ENCODE measurements at places on chromosomes 11 and 22.

DNA sequence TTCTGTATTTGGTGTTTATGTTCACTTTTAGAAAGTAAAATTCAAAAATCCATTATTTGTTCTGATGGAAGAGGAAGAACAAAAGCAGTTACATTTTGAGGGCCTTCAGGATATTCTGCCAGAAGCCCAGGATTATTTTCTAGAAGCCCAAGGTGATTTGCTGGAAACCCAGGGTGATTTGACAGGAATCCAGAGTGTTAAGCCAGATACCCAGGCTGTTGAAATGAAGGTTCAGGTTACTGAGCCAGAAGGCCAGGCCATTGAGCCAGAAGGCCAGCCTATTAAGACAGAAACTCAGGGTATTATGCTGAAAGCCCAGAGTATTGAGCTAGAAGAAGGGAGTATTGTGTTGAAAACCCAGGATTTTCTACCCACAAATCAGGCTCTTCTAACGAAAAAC is 33.1 kb downstream of the CCDC15 start:
- H3K27ac ChIP-seq = no peak overlapping the region
- H3K4me1 ChIP-seq = no peaks in the 10 kb centered on the region
- no peak for DNase-seq
- peaks cover 38% of the 10 kb centered on the region for H3K36me3 ChIP-seq

DNA sequence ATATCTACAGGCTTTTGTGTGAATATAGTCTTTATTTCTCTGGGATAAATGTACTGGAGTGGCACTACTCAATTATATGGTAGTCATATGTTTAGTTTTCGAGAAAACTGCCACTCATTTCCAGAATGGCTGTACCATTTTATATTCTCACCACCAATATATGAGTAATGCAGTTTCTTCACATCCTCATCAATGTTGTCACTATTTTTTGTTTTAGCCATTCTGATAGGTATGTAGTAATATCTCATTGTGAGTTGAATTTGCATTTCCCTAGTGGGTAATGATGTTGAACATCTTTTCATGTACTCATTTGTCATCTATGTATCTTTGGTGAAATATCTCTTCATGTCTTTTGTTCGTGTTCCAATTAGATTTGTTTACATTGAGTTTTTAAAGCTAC is 18.0 kb downstream of the ACRV1 start:
- no peak overlapping the region for H3K4me3 ChIP-seq
- no peaks in the 10 kb centered on the region for H3K27me3 ChIP-seq
- no peak for DNase-seq
- H3K36me3 ChIP-seq = peaks cover 76% of the 10 kb centered on the region
- peaks cover 8% of the 10 kb centered on the region for H3K4me1 ChIP-seq

DNA sequence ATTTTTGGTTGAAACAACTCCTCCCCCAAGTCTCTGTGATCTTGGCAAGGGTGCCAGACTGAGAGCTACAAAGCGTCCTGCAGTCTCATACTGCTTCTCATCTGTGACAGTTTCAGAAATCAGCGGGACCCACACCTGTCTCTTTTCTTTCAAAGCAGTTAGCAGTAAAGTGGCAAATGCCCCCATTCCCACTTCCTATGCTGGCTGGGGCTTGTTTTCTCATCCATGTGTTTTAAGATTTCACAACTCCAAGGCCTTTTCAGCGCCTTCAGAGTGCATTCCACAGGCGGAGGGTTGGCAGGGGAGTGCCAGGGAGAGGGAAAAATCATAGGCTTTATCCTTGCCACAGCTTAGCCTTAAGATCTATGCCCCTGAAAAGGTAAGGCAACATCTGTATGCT is 493.5 kb downstream of the OPCML start:
- no peaks in the 10 kb centered on the region for H3K27me3 ChIP-seq
- no peaks in the 10 kb centered on the region for H3K36me3 ChIP-seq
- H3K4me3 ChIP-seq = no peak overlapping the region
- no peak overlapping the region for H3K27ac ChIP-seq
- no peaks in the 10 kb centered on the region for H3K4me1 ChIP-seq
- no peak for DNase-seq

DNA sequence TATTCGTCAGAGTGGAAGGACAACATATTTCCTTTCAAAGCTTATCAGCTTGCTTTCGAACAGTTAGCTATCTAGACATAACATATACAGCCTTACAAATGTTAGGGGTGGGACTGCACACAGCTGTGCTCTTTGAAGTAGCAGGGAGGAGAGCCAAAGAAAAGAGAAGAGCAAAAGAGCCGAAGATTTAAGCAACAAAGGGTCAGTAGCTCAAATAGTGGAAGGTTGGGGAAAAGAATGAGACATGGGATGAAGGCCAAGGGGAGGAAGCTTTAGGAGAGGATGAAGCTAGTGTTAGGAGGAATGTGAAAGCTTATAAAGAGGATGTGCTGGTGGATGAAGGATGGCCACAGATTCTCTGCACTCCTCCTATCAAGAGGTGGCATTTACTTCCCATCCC is 31.8 kb upstream of the IGSF22 start:
- peaks cover 1% of the 10 kb centered on the region for H3K27me3 ChIP-seq
- H3K36me3 ChIP-seq = no peaks in the 10 kb centered on the region
- no peak for DNase-seq
- H3K4me3 ChIP-seq = no peak overlapping the region
- H3K27ac ChIP-seq = no peak overlapping the region

DNA sequence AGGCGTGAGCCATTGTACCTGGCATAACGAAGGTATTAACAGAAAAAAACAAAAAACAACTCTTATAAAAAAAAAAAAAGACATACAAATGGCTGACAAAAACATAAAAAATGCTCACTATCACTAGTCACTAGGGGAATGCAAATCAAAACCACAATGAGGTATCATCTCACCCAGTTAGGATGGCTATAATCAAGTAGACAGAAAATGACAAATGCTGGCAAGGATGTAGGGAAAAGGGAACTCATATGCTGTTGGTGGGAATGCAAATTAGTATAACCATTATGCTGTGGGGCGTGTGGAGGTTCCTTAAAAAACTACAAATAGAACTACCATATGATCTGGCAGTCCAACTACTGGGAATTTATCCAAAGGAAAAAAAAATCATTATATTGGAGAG is 17.0 kb downstream of the THY1 start:
- no peak overlapping the region for H3K27ac ChIP-seq
- H3K27me3 ChIP-seq = peaks cover 4% of the 10 kb centered on the region
- no peaks in the 10 kb centered on the region for H3K4me1 ChIP-seq
- no peaks in the 10 kb centered on the region for H3K36me3 ChIP-seq

- DNase-seq = no peak
- no peak overlapping the region for H3K4me3 ChIP-seq
- peaks cover 35% of the 10 kb centered on the region for H3K36me3 ChIP-seq
- no peak overlapping the region for H3K27ac ChIP-seq
- H3K27me3 ChIP-seq = no peaks in the 10 kb centered on the region
These were observed 36.8 kb upstream of the APOA1 start for GRCh38 chr11:116874251-116874650.

Measured in activated naive CD8-positive, alpha-beta T cell treated with anti-CD3 and anti-CD28 coated beads, Interleukin-2, amount 50 U/mL, for 24 hours (primary cell).